ENCODE measurements at places on chromosomes 2 and 18.
A peak's percentile ranks its signal among the peaks of the same experiment; 100 is the strongest.

DNA sequence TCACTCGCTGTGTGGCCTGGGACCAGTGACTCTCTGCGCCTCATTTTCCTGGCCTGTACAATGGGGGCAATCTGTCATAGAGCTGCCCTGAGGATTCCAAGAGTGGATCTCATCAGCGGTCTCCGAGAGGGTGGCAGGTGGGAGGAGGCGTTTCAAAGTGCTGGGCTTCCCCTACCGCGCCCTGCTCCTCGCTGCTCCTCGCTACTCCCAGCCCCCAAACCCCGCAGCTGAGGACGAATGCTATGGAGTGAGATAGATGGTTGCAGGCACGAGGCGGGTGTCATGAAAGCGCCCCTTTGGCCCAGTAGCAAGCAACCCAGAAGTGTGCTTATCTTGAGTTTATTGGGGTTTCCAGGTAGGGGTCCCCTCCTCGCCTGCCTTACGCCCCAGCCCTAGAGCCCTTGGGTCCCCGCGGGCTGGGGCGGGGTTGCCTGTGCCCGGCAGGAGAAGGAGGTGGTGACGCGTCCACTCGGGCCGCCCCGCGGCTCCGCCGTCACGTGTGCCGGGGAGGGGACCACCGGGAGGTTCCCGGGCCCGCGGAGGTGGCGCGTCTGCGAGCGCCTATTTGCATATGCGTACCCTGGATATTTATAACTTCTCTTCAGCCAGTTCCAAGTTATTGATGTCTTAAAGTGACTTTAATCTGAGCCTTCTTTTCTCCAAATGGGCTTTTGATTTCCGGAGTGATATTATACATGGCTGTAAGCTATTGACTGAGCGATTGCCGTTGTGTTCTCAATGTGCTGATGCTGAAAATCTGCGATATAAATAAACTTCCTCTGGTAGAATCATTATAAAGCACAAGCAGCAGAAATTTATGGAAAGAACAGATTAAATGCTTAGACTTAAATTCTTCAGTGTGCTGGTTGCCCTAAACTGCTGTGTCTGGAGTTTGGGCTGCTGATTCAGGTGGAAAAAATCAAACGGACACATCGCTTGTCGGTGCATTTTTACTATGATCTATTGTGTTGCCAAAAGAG lies 263.7 kb downstream of the ATAD2B start:
- H3K27ac ChIP-seq = no peak overlapping the region
- no peak overlapping the region for H3K4me3 ChIP-seq
- no peaks in the 10 kb centered on the region for H3K36me3 ChIP-seq
- H3K27me3 ChIP-seq = no peaks in the 10 kb centered on the region

DNA sequence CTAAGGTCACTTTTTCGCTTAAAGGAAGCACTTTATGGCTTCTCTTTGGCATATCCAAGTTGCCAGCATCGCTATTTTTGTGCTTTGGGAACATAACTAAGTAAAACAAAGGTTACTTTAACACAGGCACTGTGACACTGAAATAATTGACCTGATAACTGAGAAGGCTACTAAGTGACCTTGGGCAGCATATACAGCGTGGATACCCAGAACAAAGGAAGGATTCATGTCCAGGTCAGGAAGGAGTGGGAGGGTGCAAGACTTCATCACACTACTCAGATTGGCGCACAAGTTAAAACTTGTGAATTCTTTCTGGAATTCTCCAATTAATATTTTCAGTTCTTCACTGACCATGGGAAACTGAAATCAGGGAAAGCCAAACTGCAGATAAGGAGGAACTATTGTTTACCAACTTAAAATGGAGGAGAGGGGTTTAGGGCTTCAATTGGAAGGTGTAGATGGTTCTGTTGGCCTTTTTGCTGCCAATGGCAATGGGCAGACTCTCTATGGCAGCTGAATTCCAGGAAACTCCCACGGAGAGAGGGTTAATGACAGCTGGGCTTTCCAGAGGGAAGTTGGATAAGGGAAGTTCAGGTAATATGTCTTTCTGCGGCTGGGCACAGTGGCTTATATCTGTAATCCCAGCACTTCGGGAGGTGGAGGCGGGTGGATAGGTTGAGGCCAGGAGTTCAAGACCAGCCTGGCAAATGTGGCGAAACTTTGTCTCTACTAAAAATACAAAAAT lies 45.3 kb downstream of the COMMD1 start:
- H3K27me3 ChIP-seq = no peaks in the 10 kb centered on the region
- DNase-seq = no peak
- peaks cover 12% of the 10 kb centered on the region for H3K36me3 ChIP-seq
- H3K4me3 ChIP-seq = no peak overlapping the region

- H3K4me3 ChIP-seq = no peak overlapping the region
- H3K27me3 ChIP-seq = no peaks in the 10 kb centered on the region
- H3K27ac ChIP-seq = no peak overlapping the region
- peaks cover 12% of the 10 kb centered on the region for H3K4me1 ChIP-seq
Measured at GRCh38 chr2:181234487-181234891, 222.7 kb upstream of the ITGA4 start.

GRCh38 chr2:3112131-3112530 lies 265.5 kb downstream of the EIPR1 start:
- H3K27ac ChIP-seq = no peak overlapping the region
- H3K36me3 ChIP-seq = no peaks in the 10 kb centered on the region
- no peak overlapping the region for H3K4me3 ChIP-seq
- no peak for DNase-seq
- no peaks in the 10 kb centered on the region for H3K27me3 ChIP-seq
- peaks cover 10% of the 10 kb centered on the region for H3K4me1 ChIP-seq

DNA sequence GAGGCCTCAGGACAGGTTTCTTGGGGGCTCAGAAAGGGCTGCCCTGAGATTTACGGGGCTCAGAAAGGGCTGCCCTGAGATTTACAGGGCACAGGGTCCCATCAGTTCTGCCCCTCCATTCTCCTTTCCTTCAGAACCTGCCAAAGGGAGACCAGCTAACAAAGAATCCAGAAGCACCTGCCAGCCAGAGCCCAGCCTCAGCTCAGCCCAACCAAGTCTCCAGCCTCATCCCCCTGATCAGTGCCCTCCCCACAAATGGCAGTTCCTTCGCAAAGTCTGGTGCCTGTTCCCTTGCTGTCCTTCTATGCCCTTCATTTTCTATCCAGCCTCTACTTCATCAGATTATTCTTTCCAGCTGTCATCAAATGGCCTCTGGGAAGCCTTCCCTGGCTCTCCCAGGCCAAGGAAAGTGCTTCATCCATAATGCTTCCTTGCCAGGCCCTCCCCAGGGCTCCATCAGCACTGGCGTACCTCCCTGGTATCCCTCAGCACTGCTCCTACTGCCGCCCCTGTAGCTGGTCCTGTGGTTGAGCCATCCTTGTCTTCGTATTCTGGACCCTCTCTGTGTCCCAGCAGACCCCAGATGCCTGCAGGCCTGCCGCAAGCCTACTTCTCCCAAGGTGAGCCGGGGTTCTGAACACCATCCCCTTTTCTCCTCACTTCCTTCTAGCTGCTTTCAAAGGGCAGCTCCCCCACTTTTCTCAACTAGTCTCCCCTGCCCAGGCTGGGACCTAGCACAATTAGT lies 96.2 kb upstream of the EPAS1 start:
- H3K27ac ChIP-seq = no peak overlapping the region
- H3K27me3 ChIP-seq = no peaks in the 10 kb centered on the region
- no peak for DNase-seq
- H3K36me3 ChIP-seq = peaks cover 5% of the 10 kb centered on the region
- no peak overlapping the region for H3K4me3 ChIP-seq
- no peaks in the 10 kb centered on the region for H3K4me1 ChIP-seq

- no peak overlapping the region for H3K4me3 ChIP-seq
- no peaks in the 10 kb centered on the region for H3K27me3 ChIP-seq
- no peak overlapping the region for H3K27ac ChIP-seq
- DNase-seq = peak; percentile 76
- H3K4me1 ChIP-seq = peaks cover 3% of the 10 kb centered on the region
Measured at GRCh38 chr2:127049927-127050802, 56.8 kb downstream of the BIN1 start.

- peaks cover 31% of the 10 kb centered on the region for H3K36me3 ChIP-seq
- H3K4me1 ChIP-seq = no peaks in the 10 kb centered on the region
- no peaks in the 10 kb centered on the region for H3K27me3 ChIP-seq
- no peak for DNase-seq
- no peak overlapping the region for H3K27ac ChIP-seq
Measured at GRCh38 chr2:190280565-190281350, 38.9 kb downstream of the HIBCH start.

- H3K4me3 ChIP-seq = no peak overlapping the region
- no peaks in the 10 kb centered on the region for H3K36me3 ChIP-seq
- no peak overlapping the region for H3K27ac ChIP-seq
- peak; percentile 20 for DNase-seq
Measured at GRCh38 chr2:47653902-47654789, 128.8 kb upstream of the MSH6 start.

DNA sequence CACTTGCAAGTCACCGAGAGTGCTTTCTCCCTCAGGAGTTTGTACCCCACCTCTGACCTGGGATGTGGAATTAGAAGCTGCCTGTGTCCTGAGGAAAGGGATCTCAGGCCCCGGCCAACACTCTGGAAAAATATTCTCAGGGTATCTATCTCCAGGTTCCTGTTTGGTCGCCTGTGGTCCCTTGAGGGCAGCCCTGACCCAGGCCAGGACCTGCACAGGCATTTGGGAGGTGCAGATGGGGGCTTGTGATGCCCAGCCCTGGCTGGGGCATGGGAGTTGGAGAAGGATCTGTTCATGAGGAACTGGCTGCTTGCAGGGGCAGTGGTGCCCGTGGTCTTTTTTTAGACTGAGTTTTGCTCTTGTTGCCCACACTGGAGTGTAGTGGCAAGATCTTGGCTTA lies 46.3 kb downstream of the MYCN start:
- no peak overlapping the region for H3K27ac ChIP-seq
- H3K4me3 ChIP-seq = no peak overlapping the region
- H3K27me3 ChIP-seq = no peaks in the 10 kb centered on the region
- no peaks in the 10 kb centered on the region for H3K36me3 ChIP-seq

- H3K36me3 ChIP-seq = peaks cover 16% of the 10 kb centered on the region
- H3K27me3 ChIP-seq = no peaks in the 10 kb centered on the region
- DNase-seq = no peak
Measured at GRCh38 chr2:121731366-121731765, 5.3 kb downstream of the NIFK start.

DNA sequence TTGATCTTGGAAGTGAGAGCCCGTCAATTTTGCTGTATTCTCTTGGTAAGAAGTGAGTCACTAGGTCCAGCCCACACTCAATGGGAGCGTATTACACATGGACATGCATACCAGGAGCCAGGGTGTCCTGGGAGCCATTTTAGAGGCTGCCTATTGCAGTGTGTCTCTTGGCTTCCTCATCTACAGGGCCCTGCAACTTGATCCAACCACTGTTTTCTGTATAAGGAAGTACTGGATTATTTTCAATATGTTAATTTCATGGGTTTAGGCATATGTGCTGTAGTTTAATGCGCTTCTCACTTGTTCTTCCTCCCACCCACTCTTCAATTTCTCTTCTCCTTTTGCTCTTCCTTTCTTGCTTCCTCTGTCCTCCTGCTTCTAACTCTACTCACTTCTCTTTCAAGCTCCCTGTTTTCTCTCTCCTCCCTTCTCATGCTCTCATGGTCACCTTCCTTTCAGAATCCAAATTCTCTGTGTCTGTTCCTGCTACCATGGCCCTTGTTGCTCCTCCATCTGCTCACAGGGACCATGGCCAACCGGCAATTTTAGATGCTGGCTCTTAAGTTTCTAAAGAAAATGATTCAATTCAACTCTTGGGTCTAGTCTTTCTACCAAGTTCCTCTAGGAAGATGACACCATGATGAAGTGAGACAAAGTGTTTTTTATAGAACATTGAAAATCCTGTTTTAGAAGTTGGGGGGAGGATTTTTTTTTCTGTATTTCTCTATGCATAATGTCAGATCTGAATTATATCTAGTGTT lies 152.0 kb upstream of the ZEB2 start:
- H3K36me3 ChIP-seq = no peaks in the 10 kb centered on the region
- no peak overlapping the region for H3K27ac ChIP-seq
- no peak for DNase-seq

- H3K4me1 ChIP-seq = peaks cover 15% of the 10 kb centered on the region
- H3K36me3 ChIP-seq = peaks cover 5% of the 10 kb centered on the region
- H3K27me3 ChIP-seq = no peaks in the 10 kb centered on the region
- H3K27ac ChIP-seq = peak overlapping the region; percentile 57
Measured at GRCh38 chr2:159226059-159226461, 60.4 kb downstream of the WDSUB1 start.

GRCh38 chr18:79799619-79800370 lies 2.1 kb downstream of the KCNG2 start:
- peaks cover 61% of the 10 kb centered on the region for H3K27me3 ChIP-seq
- peaks cover 9% of the 10 kb centered on the region for H3K4me1 ChIP-seq
- H3K4me3 ChIP-seq = no peak overlapping the region
- H3K36me3 ChIP-seq = no peaks in the 10 kb centered on the region
- no peak overlapping the region for H3K27ac ChIP-seq

- peak overlapping the region; percentile 22 for H3K27ac ChIP-seq
- H3K4me1 ChIP-seq = peaks cover 12% of the 10 kb centered on the region
- H3K27me3 ChIP-seq = no peaks in the 10 kb centered on the region
- H3K4me3 ChIP-seq = no peak overlapping the region
- no peak for DNase-seq
Measured at GRCh38 chr2:207352978-207353671, 176.6 kb upstream of the CREB1 start.

DNA sequence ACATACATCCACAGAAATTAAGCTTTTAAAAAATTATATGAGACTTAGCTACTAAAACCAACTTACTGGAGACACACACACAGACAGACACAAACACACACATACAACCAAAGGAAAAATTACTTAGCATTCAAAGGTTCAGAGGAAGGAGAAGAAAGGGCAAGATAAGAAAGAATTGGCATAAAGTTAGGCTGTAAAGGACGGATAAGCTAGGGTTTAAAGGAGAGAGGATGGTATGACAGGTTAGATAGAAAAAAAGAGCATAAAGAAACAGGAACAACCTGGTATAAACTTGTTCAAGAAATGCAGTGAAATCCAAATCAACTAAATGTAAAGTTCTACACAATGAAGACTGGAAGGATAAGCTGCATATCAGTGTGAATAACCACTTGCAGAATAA lies 73.4 kb downstream of the SLC66A3 start:
- H3K27ac ChIP-seq = no peak overlapping the region
- no peaks in the 10 kb centered on the region for H3K27me3 ChIP-seq
- no peak for DNase-seq
- peaks cover 28% of the 10 kb centered on the region for H3K4me1 ChIP-seq
- no peak overlapping the region for H3K4me3 ChIP-seq
- H3K36me3 ChIP-seq = peaks cover 2% of the 10 kb centered on the region

DNA sequence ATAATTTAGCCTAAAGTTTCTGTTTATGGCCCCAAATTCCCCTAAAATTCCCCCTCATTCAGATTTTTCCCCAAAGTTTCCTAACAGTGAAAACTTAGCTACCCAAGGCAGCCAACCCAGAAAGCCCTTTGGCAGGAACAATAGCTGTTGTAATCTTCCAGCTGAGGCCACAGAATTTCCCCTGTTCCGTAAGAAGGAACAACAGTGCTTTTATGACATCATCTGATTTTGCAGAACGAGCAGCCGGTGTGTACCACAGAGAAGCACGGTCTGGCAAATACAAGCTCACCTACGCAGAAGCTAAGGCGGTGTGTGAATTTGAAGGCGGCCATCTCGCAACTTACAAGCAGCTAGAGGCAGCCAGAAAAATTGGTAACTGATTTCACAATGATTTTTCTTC lies 6.3 kb downstream of the TNFAIP6 start:
- H3K27me3 ChIP-seq = no peaks in the 10 kb centered on the region
- peak overlapping the region; percentile 76 for H3K27ac ChIP-seq
- no peak for DNase-seq
- peaks cover 15% of the 10 kb centered on the region for H3K4me1 ChIP-seq
- H3K4me3 ChIP-seq = no peak overlapping the region

- peaks cover 14% of the 10 kb centered on the region for H3K4me1 ChIP-seq
- H3K27ac ChIP-seq = no peak overlapping the region
- peaks cover 6% of the 10 kb centered on the region for H3K36me3 ChIP-seq
- H3K27me3 ChIP-seq = no peaks in the 10 kb centered on the region
- peak overlapping the region; percentile 7 for H3K4me3 ChIP-seq
Measured at GRCh38 chr18:23433360-23433759, 19.7 kb upstream of the RIOK3 start.
